ENCODE measurements at places on chromosomes 1 and 21.

DNA sequence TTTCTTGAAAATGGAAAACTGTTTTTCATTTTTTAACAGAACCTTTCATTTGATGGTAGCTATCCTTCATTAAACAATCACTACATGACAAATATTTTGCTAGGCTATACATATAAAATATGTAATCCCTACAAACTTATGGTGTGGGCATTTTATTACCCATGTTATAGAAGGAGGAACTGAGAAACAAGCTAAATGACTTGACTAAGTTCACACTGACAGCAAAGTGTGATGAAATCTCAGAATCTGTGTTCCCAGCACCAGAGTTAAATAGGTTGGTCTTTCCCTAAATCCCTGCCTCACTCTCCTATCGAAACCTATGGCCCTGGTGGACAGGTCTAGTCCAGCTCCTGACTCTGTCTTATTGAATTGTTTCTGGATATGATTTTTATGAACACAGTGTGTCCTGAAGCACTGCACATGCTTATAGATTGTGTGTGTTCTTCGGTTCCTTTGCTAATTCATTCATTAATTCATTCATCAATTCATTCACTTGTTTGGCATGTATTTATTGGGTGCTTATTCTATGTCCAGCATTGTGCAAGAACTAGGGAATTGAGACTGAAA is 301.0 kb downstream of the GRIK1 start:
- no peak for DNase-seq

- no peak for DNase-seq
Observed at GRCh38 chr1:194640322-194640721, 1453.9 kb upstream of the B3GALT2 start.

DNA sequence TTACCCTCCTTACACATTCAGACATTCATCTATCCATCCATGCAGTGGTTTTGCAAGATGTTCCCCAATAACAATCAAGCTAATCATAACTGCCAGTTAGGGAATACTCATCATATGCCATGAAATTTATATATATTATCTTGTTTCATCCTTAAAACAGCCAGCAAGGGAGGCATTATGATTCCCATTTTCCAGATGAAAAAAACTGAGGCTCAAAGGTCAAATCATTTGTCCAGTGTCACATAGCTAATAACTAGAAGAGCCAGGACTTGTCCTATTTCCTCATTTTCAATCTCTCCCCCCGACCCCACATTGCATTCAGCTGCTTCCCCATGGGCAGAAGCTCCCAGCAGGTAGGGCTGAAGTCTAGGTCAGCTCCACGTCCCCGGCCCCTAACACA is 7.0 kb upstream of the COL8A2 start:
- no peak for DNase-seq

DNA sequence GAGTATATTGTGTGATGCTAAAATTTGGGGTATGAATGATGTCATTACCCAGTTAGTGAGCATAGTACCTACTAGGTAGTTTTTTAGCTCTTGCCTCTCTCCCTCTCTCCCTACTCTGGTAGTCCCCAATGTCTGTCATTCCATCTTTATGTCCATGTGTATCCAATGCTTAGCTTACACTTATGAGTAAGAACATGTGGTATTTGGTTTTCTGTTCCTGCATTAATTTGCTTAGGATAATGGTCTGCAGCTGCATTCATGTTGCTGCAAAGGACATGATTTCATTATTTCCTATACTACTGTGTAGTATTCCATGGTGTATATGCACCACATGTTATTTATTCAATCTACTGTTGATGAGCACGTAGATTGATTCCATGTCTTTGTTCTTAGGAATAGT is 54.4 kb upstream of the NEGR1 start:
- no peak for DNase-seq

DNA sequence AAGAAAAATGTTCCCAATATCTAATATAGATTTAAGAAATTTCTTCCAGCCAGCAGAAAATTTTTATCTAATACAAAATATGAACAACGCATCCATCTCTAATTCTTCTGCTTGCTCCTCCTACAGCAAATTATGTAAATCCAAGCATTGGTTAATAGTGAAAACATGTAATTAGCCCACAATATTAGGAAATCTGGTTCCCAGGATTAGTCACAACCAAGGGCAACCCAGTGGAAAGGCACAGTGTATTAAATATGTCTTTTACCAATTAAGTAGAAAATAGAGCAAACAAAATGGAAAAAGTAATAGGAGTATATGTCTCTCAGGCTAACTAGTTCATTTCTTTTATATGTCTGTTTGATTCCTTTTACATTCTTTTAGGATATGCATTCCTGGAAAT is 59.4 kb upstream of the IFI44L start:
- DNase-seq, result no peak
